ENCODE measurements at places on chromosomes 16 and 17.

- DNase-seq, result no peak
Observed at GRCh38 chr16:56950051-56950450, 11.7 kb upstream of the CETP start.

- no peak for DNase-seq
Observed at GRCh38 chr17:31415004-31415454, 23.6 kb downstream of the RAB11FIP4 start.

GRCh38 chr17:36736201-36737156, 135.1 kb downstream of the MRM1 start:
- DNase-seq, result no peak

DNA sequence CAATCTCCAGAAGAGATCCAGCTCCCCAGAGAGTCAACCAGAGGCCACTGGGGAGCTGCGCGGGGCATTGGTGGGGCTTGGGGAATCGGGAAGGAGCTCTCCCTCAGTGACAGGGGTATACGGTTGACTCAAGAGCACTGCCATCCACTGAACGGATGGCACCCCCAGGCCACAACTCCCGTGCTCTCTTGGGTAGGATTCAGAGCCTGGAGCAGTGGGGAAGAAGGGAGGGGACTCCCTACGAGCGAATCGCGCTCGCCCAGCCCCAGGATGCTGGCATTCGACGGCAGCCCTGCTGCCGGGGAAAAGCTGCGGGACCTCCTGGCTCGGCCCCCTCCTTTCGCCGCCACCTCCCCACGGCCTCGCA, 473 bp upstream of the TPPP3 start:
- no peak for DNase-seq

GRCh38 chr17:15966879-15967248, 21.9 kb downstream of the ADORA2B start:
- DNase-seq, result no peak

- no peak for DNase-seq
Observed at GRCh38 chr17:63665527-63666214, 34.3 kb downstream of the LIMD2 start.

GRCh38 chr16:49701789-49702494, 154.0 kb downstream of the ZNF423 start:
- no peak for DNase-seq

DNA sequence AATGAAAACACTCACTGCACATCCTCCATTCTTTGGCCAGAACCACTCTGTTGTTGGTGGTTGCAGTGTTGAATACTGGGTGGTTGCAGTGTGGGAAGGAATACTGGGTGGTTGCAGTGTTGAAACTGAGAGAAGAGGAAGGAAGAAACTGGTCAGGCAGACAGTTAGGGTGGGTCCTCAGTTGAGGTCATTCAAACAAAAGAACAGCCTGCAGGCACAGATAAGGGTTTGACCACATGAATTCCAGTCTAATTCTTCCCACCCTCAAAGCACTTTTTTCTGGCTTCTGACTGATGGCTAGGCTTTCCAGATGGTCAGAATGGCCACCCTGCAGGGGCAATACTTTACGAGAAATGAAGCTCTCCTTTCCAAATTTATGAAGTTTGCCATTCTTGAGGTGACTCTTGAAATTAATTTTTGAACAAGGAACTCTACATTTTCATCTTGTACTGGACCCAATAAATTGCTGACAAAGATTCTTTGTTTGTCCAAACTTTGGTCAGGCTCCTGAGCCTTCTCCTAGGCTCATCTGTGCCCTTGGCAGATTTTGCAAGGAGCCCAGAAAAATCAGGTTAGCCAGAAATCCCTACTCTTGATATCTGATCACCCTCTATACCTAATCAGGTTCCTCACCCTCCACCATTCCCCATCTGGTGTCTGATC, 596.6 kb upstream of the CDH5 start:
- DNase-seq, result no peak

GRCh38 chr16:7571366-7571765, 238.7 kb downstream of the RBFOX1 start:
- DNase-seq, result no peak

GRCh38 chr17:27519550-27519949, 63.3 kb downstream of the KSR1 start:
- no peak for DNase-seq

DNA sequence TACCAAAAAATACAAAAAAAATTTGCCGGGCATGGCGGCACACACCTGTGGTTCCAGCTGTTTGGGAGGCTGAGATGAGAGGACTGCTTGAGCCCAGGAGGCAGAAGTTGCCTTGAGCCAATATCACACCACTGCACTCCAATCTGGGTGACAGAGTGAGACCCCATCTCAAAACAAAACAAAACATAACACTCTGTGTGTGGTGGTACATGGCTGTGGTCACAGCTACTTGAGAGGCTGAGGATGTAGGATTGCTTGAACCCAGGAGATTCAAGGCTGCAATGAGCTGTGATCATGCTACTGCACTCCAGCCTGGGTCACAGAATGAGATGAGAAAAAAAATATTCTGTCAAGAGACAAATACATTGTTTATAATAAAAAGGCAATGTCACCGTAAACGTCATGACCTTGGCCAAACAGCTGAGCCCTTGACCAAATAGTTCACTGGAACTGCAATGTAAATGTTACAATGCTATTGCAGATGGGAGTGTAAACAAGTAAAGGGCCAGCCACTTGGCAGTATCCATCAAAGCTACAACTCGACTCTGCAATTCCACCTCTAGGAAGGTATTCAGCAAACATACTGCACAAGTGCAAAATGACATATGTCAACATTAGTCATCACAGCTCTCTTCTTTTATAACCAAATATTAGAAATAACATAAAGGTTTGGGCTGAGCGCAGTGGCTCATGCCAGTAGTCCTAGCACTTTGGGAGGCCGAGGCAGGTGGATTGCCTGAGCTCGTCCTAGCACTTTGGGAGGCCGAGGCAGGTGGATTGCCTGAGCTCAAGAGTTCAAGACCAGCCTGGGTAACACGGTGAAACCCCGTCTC, 16.9 kb downstream of the EARS2 start:
- DNase-seq, result no peak

DNA sequence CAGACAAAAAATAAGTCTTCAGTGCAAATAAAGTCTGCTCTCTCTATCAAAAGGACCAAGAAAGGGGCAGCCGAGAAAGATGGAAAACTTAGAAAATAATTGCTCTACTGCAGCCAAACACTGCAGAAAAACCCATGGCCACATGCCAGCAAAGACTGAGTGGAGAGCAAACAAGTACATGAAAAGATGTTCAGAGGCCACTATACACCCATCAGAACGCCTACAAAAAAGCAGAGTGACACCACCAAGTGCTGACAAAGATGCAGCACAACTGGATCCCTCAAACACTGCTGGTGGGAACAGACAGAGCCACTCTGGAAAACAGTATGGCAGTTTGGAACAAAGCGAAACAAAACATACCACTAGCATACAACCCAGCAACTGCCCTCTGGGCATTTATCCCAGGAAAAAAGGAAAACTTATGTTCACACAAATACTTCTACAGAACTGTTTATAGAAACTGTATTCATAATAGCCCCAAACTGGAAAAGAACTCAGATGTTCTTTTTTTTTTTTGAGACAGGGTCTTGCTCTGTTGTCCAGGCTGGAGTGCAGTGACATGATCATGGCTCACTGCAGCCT, 36.7 kb downstream of the KIAA0753 start:
- DNase-seq, result no peak

GRCh38 chr16:85446951-85447692, 166.0 kb upstream of the GSE1 start:
- DNase-seq, result no peak

- DNase-seq, result no peak
Observed at GRCh38 chr16:67486805-67487204, 3.5 kb upstream of the AGRP start.

GRCh38 chr17:55769625-55770000, 18.8 kb downstream of the PCTP start:
- DNase-seq, result no peak

- no peak for DNase-seq
Observed at GRCh38 chr17:5861854-5862253, 208.3 kb upstream of the WSCD1 start.

GRCh38 chr16:54928411-54929089, 2.1 kb upstream of the IRX5 start:
- no peak for DNase-seq

GRCh38 chr17:55546991-55547664, 35.9 kb upstream of the SMIM36 start:
- no peak for DNase-seq

- DNase-seq, result no peak
Observed at GRCh38 chr16:20704281-20704680, 6.8 kb upstream of the ACSM1 start.

DNA sequence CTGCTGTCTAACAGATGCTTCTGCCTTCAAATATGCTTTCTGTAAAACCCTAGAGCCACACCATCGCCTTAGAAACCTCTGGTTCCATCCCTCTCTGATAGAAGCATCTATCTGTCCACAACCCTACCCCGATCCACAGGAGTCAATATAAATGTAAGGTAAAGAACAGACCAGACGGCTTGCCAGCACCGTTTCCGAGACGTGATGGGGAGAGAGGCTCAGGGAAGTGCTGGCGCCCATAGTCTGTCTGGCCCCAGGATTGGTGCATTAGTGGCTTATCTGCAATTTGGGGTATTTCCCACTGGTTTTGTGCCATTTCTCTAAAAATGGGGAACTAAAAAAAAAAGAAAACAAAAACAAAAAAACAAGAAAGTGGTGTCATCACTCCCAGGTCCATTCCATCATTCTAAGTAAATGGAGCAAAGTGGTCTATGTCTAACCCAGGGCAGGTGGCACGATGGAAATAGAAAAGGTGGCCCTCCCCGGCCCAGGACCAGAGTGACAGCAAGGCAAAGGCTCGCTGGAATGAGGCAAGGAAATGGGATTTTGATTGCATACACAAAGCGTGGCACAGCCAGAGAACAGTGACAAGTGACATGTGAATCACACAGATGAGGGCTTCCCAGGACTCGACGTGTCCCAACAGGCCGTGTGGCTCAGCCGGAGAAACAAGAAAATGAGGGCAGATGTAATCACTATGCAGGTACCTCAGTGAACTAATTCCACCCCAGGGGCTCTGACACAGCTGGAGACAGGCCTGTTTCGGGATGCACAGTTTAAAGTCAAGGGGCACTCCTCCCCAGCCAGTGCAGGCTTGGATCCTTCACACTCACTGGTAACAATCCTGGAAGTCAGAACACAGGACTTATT, 125.6 kb downstream of the GAS7 start:
- no peak for DNase-seq

GRCh38 chr17:16466407-16466806, 25.6 kb downstream of the LRRC75A start:
- DNase-seq, result no peak

DNA sequence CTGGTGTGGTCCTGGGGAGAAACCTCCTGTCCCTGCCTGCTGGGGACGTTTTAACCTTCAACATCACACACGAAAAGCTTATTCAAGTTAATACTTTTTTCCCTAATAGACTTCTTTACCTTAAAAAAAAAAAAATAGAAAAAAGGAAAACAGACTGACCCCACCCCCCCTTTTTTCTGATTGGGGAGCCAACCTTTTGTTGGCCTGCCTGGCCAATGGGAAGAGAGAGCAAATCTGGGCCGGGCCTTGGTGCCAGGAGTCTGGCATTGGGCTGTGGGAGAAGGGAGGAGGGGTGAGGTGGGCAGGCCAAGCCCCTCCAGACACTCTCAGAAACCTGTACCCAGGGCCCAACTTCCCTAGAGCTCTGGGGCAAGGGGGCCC, 3.0 kb downstream of the CBX8 start:
- no peak for DNase-seq

GRCh38 chr17:54982399-54982798, 13.8 kb downstream of the STXBP4 start:
- no peak for DNase-seq

Measured in activated T-helper 1 cell treated with Interleukin-2 at 50 U/mL for 16 hours (primary cell).